ENCODE measurements at places on chromosomes 13 and 19.

GRCh38 chr19:53485046-53486004 lies 17.8 kb downstream of the ZNF813 start:
- DNase-seq: no peak

DNA sequence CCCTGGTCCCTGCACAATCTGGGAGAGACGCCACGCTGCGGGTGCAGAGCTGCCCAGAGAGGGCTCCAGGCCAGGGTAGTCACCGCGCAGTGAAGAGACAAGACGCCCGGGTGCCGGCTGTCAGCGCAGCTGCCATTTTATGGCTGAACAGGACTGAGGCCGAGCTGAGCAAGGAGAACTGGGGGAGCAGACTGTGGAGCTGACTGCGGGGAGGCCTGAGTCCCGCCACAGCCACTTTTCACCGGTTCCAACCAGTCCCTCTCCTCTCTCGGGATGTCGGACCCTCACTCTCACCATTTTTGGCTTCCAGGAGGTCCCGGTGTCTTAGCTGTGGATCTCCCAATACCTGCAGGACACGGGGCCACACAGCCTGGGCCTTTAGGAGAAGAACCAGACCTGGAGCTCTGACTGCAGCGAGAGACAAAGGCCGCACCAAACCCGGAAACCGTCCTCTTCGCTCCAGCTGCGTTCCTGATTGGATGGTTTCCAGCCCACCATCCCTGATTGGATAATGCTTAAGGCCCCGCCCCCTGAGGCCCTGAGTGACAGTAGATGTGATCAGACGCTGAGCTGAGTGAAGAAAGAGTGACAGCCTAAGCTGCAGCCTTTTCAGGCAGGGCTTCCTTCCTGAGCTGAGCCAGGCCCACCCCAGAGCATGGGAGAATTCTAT lies at the start of gene ZNF626:
Gene ZNF626, minus strand, starts transcription at position 422 of the 670 bp plus-strand sequence. Its CDS starts 125 bp downstream, at position 297.
- DNase-seq: peak; percentile 67

GRCh38 chr19:28463493-28464053 lies 749.4 kb downstream of the UQCRFS1 start:
- DNase-seq: no peak

- DNase-seq: no peak
These were observed 1179.8 kb downstream of the SLITRK1 start for GRCh38 chr13:82702513-82702912.

DNA sequence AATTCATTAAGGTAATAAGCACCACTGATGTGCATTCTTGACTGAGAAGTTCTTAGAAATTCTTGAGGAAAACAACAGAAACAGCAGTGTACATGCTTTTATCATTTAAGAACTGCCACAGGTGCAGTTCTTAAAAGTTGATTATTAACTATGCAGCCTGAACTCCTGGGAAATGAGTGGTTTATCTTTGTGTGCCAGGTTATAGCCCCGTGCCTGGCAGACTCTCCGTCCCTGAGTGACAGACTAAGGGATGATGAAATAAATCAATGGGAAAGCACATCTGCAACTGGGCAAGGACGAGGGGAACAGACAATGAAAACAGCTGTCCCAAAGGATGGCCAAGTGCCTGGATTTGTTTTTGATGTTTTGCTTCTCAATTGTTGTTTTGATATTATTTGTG lies 84.4 kb upstream of the SPATA13 start:
- DNase-seq: no peak

- no peak for DNase-seq
These were observed 722 bp downstream of the COLGALT1 start for GRCh38 chr19:17555929-17556813.

DNA sequence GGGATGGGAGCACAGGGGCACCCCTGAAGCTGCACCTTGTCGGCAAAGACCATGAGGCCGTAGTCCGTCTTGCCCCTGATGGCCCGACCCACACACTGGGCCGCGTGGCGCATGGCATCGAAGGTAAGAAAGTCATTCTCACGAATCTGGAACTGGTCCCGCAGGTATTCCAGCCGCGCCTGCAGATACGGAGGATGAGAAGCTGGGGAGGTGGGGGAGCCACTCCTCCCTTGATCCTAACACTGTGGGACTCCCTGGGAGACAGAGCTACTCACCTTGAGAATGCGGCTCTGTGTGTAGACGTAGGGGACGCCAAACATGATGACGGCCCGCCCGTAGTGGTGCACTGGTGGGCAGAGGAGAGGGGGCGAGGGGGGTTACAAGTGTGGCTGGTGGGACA lies 11.9 kb downstream of the KLC3 start:
- DNase-seq: no peak

- no peak for DNase-seq
These were observed 1.2 kb upstream of the GPX4 start for GRCh38 chr19:1102407-1103131.

DNA sequence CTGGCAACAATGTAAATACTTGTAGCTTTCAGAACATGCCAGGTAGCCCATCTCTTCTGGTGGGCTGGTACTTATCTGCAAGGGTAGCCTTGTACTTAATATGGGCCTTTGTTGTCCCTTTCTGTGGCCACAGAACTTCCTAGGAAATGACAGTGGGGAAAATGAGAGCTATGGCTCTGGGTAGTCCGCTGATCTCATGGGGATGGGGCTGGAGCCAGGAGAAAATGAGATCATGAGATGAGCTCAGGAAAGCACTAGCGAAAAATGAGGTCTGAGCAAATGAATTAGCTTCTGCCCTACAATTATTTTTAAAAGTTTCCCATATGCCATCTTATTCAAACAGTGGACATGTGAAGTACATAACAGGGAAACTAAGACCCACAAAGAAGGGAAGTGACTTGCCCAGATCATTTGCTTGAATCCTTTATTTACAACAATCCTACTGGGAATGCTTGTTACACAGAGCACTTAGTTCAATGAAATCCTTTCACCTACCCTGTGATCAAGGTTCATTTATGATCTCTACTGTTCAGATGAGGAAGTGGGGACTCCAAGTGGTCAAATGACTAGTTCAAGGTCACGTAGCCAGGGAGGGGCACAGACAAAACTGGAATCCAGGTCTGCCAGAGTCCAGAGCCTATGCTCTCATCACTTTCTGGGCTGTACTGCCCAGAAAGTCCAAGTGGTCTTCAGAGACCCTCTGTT lies 87.1 kb downstream of the PTPRS start:
- DNase-seq: no peak

- DNase-seq: no peak
These were observed 115.6 kb downstream of the RAB20 start for GRCh38 chr13:110445722-110446574.

DNA sequence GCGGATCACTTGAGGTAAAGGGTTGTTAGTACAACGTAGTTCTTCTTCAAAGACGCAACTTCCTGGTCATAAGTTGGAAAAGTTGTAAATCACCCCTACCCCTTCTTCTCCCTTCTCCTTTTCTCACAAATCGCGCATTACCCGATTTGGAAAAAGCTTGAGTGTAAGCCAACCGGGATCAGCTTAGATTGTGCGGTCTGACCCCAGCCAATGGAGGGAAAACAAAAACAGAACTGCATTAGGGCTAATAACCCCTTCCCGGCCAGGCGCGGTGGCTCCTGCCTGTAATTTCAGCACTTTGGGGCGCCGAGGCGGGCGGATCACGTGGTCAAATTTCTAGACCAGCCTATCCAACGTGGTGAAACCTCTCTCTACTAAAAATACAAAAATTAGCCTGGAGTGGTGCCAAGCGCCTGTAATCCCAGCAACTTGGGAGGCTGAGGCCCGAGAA lies 806 bp downstream of the ZNF90 start:
- no peak for DNase-seq

- no peak for DNase-seq
These were observed 57.5 kb downstream of the STARD13 start for GRCh38 chr13:33227927-33228647.

DNA sequence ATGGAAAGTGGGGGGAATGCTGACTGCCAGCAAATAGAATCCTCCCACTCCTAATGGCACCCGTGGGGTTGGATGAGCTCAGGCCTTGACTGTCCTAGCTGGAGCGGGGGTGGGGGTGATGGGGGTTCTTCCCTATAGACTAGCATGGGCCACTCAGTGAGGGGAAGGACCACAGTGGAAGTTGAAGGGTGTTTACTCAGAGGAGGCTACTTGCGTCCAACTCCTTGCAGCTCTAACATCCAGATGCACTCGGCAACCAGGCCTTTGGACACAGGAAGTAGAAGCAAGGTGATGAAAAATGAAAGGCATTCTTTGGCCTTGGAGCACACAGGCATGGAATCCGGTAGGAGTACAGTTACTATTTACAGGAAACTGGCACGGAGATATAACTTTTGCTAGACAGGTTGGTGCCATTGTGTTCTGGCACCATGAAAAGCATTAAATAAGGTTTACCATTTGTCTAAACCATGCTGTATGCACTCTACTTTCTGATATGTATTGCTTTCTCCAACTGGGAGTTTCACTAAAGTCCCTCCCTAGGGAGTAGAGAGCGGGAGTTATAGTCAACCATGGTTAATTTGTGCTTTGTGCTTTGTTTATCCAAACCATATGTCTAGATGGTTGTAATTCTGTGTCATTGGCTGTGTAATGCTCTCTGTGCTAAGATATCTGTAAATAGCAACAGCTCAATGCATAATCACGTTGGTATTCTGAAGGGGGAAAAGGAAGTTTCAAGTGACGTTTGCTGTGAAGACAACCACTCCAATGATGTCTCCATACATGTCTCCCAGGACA lies 125.3 kb downstream of the TSHZ3 start:
- no peak for DNase-seq

- peak; percentile 70 for DNase-seq
These were observed 12.8 kb downstream of the LTBP4 start for GRCh38 chr19:40613690-40614621.

DNA sequence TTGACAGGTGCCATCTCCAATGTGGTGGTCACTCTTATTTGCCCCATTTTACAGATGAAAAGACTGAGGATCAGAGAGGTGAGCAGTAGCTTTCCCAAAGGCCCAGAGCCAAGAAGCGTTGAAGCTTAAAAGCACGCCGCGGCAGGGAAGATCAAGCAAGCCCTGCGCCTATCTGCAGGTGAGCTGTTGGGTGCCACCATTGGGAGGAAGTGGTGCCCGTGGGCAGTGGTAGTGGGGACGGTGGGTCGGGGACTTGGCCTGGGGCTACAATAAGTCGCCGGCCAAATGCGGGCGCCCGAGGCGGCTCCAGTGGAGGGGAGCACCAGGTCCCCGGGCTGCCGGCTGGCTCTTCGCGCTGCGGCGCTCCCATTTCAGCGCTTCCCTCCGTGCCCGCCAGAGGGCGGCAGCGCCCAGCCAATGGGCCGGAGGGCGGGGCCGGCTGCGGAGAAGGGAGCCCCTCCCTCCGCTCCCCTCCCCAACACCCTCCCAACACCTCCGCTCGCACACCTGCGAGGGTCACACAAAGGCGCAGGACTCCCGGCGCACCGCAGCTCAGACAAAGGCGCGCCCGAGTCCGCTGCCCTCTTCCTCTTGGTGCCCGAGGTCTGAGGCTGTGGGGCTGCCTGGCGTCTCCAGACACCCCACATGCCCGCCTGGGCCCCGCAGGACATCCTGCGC lies 744 bp upstream of the POU2F2 start:
- DNase-seq: peak; percentile 54

DNA sequence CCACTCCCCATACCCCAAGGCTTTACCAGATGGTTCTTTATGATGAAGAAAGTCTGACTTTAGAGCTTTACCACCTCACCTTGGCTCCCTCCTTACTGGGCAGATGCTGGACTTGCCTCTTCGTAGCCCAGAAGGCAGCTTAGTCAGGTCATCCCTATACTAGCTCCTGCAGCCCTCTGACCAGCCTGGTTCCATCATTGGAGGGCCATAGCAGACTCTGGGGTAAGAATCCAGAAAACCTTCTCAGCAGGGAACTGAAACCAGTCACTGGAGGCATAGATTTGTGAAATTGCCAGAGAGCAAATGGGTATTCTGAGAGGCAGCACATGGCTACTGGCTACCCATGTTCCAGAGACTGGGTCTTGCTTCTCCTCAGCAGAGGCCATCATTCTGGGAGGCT lies 21.8 kb upstream of the ZNF492 start:
- DNase-seq: no peak

GRCh38 chr19:18506101-18506930 lies 15.6 kb downstream of the ELL start:
- no peak for DNase-seq

GRCh38 chr19:45769821-45770191 lies 754 bp upstream of the SIX5 start:
- DNase-seq: no peak

- DNase-seq: no peak
These were observed 152.6 kb upstream of the VSTM2B start for GRCh38 chr19:29372921-29373797.

GRCh38 chr19:31675193-31675913 lies 326.1 kb upstream of the TSHZ3 start:
- no peak for DNase-seq

DNA sequence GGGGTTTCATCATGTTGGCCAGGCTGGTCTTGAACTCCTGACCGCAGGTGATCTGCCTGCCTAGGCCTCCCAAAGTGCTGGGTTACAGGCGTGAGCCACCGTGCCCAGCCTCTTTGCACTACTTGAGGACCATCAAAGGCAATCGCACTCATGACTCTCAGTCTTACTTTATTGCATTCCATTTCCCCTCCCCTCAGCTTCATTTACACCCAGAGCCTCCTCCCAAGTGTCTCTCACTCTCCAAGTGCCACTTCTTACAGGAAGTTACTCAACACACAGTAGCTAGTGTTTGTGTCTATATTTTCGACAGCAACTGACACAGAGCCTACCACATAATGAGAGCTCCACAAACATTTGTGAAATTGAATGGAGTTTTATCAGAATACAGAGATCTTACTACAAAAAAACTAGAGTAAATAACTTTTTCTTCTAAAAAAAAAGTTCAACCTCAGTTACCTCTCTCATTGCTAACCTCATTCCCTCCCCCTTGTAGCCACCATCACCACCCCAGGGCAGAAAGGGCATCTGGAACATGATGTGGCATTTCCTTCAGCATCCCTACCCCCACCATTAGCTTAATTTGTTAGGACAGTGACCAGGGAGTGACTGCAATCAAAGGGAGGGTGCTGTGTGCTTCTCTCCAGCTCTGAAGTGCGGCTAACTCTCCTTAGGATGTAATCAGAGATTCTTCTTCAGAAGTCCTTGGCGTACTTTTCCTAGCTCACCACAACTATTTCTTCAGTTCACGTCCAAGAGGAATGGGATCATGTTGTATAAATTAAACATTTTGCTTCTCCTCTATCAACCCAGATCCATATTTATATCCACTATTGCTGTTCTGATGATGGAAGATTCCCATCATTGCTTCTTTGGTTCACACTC lies 17.0 kb upstream of the RUBCNL start:
- no peak for DNase-seq

DNA sequence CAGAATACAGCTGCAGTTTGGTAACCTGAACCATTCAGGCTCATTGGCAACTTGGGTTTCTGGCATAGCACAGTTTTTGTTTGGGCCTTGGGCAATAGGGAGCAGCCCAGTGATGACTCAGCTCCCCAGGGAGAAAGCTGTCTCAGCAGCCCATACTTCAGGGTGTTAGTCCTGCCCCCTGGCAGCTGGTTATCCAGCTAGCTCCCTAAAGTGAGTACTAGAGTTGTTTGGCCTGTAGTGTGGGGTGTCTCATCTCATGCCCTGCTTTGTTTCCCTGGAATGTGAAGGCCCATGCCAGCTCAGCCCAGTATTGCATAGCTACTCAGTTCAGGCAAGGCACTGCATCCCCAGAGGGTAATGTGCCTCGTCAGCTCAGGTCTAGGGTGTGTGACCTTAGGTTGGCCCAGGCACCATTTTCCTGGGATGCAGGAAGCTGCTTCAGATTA lies 18.2 kb upstream of the ZNF543 start:
- DNase-seq: no peak

- no peak for DNase-seq
These were observed 231.7 kb downstream of the FOXO1 start for GRCh38 chr13:40434516-40435397.

All from stimulated activated CD8-positive, alpha-beta memory T cell treated with anti-CD3 and anti-CD28 coated beads, Interleukin-4, amount 100 ng/mL, for 1 hour (primary cell).